Fibroblast of skin of right biceps (primary cell): ENCODE measurements at places on chromosomes 6 and 20.

- DNase-seq, result peak; percentile 68
These were observed 91.8 kb upstream of the NHSL1 start for GRCh38 chr6:138590796-138591709.

- peak; percentile 77 for DNase-seq
These were observed at the start of gene NECAB3 for GRCh38 chr20:33674294-33675135. TSS of gene NECAB3 (minus strand) at chr20:33674428. CDS start at chr20:33674352, 76 bp downstream.

- no peak for DNase-seq
These were observed 320.2 kb upstream of the POU3F2 start for GRCh38 chr6:98514073-98514720.

GRCh38 chr6:133952815-133953633 lies at the start of gene TBPL1:
TSS of gene TBPL1 (plus strand) at chr6:133953224. CDS start at chr6:133980126, 26,902 bp downstream.
- DNase-seq, result peak; percentile 97

GRCh38 chr6:102571236-102571908 lies 1177.9 kb downstream of the GRIK2 start:
- peak; percentile 34 for DNase-seq

DNA sequence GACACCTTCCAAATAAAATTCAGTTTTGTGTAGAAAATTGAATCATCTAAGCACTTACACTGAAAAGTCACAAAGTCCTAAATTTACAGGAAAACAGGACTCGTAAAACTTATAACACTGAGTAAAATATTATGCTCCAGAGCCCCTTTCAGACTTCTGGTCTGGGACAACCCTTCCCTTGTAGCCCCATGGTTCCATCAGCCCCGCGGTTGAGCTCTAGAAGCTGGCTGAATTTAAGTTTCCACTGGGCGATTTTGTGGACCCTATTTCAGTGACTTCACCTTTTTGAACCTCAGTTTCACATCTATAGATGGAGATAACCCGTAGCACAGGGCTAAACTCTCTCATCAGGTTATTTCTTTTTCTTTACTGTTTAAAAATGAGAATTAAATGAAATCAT lies 117.7 kb upstream of the BACH2 start:
- DNase-seq, result no peak

DNA sequence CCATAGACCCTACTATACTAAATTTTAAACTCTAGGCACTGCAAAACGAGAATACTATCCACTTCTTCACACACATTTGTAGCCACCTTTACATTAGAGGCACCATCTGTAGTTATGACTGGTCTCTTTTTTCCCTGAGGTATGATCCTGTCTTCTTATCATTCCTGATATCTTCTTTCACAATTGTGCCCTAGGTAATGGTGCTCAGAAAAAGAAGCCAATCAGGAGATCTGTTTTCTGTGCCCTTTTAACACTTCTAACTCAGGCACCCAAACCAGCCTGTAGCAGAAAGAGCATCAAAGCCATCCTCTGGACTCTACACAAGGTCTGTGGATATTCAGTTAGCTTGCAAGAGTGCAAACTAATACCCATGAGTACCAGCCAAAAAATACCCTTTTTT lies 149.7 kb upstream of the SGK1 start:
- no peak for DNase-seq

GRCh38 chr6:148818939-148819575 lies 72.2 kb downstream of the UST start:
- no peak for DNase-seq

DNA sequence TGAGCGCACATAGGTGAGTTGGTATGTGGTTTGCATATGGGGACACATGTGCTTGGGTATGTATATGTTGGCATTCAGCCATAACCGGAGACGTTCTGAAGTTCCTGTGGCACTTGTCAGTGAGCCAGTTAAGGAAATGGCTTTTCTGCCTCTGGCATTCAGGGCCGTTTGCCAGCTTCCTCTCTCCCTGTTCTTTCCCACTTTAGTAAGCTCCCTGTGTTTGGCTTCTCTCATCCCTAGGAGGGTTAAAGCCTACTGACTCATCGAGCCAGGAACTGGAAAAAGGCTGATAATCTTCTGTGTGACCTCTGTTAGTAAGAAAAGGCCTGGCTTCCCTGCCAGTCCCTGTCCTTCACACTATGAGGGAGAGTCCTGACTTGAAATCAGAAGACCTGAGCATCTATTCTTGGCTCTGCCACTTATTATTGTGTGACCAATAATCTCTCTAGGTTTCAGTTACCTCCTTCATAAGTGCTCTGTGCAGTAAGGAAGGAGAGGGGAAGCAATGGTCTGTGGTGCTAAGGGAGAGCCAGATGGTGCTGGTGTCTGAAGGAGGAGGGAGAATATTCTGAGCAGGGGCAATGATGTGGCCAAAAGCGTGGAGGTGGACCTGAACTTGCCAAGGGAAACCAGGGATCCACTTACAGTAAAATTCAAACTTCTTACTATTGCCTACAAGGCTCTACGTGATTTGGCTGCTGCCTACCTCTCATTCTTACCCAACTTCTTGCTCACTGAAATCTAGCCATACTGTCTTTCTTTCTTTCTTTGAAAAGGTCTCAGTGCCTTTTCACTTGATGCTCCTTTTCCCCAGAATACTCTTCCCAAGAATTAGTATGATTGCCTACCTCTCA lies 31.4 kb downstream of the ACSS2 start:
- DNase-seq, result peak; percentile 94

DNA sequence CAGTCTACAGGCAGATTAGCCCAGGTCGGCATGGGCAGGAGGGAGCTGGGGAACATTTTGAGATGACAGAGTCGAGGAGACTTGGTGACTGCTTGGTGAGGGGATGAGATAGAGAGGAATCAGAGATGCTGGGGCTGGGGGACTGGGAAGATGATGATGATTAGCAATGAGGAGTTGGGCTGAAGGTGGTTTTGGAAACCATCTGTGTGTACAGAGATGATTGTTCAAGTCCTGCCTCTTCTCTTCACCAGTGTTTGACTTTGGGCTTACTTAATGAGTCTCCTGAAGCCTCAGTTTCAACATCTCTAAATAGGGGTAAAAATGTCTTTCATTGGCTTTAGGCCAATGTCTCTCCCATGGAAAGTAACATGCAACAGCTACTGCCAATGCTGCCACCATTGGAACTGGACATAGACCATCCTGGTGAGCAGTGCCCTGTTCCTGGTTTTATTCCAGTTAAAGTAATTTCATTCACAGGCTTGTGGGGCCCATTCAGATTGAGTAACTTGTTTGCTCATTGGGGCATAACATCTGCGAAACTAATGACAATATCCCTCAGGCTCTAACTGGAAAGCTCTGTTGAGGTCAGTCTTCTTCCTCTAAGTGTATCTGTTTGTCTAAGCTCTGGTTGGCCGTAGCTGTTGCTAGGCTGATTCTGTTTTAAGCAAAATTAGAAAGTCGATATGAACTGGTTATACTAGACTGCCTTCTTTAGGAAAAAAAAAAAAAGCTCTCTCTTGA lies 99.1 kb downstream of the ARMC2 start:
- peak; percentile 19 for DNase-seq

- peak; percentile 53 for DNase-seq
These were observed 211.8 kb downstream of the QKI start for GRCh38 chr6:163626073-163626867.

DNA sequence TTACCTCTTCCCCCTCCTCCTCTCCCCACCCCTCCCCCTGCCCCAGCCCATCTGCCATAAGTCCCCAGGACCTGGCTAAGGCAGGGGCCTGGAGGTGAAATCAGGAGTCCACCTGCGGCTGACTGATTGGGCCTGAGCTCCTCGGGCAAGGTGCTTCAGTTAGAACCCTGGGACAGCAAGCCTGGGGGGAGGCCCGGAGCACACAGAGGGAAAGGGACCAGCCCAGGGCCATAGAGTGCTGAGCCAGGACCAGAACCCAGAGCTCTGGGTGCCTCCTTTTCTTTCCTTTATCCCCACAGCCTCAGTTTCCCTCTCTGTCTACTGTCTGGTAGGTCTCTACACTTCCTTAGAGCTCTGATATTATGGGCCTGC lies 35.7 kb upstream of the VEGFA start:
- DNase-seq, result no peak

GRCh38 chr6:20408851-20409250 lies 7.2 kb downstream of the E2F3 start:
- DNase-seq, result no peak

- no peak for DNase-seq
These were observed 95.8 kb downstream of the DHX35 start for GRCh38 chr20:39057911-39058310.

DNA sequence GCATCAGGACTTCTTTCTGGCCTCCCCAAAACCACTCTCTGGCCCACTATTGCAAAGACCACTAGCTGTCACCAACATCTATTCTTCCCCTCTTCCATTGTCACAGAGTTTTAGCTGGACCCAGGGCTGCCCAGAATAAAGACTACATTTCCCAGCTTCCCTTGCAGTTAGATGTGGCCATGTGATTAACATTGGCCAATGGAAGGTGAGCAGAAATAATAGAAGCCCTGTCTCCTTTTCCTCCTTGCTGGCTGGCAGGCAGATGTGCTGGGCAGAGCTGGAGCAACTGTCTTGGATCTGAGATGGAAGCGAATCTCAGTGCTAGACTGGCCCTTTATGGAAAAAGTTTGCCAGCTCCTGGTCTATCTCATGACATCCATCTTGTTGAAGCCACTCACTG lies 97.0 kb downstream of the KCNB1 start:
- peak; percentile 23 for DNase-seq

DNA sequence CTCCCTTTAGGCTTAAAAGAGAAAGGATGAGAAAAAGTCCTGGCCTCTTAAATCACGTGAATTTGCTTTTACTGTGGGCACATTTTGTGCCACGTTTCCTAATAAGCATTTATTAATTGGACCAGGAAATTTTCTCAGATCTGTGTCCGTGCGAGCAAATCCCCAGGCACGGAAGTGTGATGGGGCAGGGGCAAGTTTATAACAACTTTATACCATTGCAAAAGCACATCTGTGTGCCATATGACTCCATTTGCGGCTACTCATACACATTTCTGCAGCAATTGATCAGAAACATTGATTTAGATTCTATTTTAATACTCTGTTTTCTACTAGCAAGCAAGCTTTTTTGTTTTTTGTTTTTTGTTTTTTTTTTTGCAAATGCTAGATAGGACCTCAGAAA lies 373.2 kb downstream of the TAF4 start:
- DNase-seq, result peak; percentile 11

DNA sequence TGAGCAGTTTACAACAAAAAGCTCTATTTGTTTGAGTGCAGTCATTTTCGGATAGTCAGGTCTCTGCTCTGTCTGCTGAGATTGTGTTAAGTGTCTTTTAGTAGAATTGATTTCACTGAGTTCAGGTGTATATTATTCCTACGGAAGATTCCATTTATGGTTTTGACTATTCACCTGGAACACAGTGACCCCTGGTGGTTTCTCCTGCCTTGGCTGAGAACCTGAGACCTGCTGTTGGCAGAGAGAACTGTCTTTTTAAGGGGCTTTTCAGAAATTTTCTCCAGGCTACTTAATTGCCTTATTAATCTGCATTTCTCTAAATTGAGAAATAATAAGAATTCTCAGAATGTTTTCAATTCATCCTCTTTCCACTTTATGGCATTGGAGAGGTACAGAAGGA lies 508.0 kb downstream of the TBC1D32 start:
- peak; percentile 6 for DNase-seq

- DNase-seq, result no peak
These were observed 66.0 kb upstream of the BTBD3 start for GRCh38 chr20:11851646-11852045.

- DNase-seq, result no peak
These were observed 202.6 kb downstream of the TRDN start for GRCh38 chr6:123434186-123434585.

DNA sequence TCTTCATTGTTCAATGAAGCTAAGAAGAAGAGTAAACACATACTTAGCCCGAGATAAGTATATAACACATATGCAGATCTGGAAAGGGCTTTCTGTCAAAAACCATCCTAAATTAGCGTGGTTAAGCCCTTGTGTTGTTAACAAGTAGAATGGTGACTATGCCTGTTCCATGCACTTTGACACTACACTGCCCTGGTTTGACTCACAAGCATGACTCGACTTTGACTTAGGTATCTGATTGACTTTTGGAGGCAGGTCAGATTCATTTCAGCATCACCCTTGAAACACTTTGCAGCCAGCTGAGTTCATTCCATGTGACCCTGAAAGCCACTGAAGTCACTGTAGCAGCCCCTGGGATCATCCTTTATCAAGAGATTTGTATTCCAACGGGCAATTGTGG lies 239.8 kb downstream of the TBX18 start:
- no peak for DNase-seq

- peak; percentile 89 for DNase-seq
These were observed 5.3 kb upstream of the SERPINB6 start for GRCh38 chr6:2976571-2977085.

DNA sequence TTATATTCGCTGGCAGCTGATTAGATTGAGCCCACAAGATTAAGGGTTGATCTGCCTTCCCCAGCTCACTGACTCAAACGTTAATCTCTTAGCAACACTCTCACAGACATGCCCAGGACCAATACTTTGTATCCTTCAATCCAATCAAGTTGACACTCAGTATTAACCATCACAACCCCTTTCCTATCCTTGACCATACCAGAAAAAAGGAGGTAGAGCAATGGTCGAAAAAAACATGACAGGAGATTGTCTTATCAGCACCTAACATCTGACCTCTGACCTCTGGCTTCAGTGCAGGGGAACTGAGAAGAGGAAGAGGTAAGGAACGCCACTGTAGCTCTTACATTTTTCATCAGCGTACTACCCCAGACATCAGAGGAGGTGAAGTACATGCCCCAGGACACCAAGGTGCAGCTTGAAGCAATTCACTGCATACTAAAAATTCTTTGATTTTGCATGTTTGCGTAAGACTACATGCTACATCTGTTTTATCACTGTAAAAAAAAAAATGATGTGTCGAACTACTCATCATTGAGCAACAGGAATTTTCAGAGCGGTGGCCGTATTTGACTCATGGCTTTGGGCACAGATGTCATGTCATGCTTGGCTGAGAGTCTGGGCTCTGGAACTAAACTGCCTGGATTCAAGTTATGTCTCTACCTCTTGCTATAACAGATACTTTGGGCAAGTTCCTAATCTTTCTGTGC lies 188.0 kb upstream of the TAB2 start:
- DNase-seq, result peak; percentile 77

DNA sequence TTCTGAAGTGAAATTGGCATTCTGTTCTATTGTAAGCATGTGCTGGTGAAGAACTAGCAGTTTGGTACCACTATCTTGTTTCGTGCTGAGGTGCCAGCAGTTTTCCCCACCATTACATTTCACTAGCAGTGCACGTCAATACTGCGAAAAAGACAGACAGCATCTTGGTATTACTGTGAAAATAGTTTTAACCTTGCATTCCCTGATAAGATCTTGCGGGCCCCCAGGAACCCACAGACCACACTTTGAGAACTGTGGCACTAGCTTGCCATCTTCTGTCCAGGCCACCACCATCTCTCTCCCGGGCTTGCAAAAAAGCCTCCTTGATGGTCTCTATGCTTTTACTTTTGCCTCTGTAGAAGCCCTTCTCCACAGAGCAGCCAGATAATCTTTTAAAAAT lies 185.7 kb downstream of the BACH2 start:
- DNase-seq, result no peak

GRCh38 chr20:51327251-51327841 lies 215.2 kb downstream of the NFATC2 start:
- DNase-seq, result peak; percentile 90

GRCh38 chr6:92216717-92217116 lies 1202.6 kb downstream of the EPHA7 start:
- no peak for DNase-seq

GRCh38 chr6:105626295-105627158 lies 223.6 kb upstream of the PREP start:
- no peak for DNase-seq

- DNase-seq, result peak; percentile 53
These were observed 28.3 kb upstream of the MDGA1 start for GRCh38 chr6:37725957-37726356.

- DNase-seq, result no peak
These were observed 95.1 kb downstream of the ASCC3 start for GRCh38 chr6:100785982-100786381.

- no peak for DNase-seq
These were observed 17.9 kb downstream of the TGM2 start for GRCh38 chr20:38147163-38147562.
